ENCODE measurements at places on chromosomes 7 and 10.

DNA sequence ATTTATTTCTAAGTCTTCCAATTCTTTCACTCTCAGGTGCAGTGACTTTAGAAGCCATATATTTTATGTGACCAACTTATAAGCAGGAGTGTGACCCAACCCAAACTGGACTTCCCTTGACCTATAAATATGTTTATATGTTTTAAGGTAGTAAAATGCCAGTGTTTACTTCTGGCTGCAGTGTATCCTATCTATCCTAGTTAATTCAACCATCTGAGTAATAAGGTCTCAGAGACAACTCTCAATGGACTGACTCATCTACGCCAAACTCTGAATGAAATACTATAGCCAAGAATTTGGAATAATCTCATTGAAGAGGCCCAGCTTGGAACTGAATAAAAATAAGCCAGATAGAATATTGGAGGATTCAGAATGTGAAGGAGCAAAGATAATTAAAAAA is 544.5 kb upstream of the SORCS1 start:
- ATAC-seq: no peak

- ATAC-seq: peak; percentile 4
Measured at GRCh38 chr10:8060010-8060703, 5.7 kb downstream of the GATA3 start.

GRCh38 chr10:112813866-112814591 is 136.0 kb upstream of the TCF7L2 start:
- ATAC-seq: no peak

DNA sequence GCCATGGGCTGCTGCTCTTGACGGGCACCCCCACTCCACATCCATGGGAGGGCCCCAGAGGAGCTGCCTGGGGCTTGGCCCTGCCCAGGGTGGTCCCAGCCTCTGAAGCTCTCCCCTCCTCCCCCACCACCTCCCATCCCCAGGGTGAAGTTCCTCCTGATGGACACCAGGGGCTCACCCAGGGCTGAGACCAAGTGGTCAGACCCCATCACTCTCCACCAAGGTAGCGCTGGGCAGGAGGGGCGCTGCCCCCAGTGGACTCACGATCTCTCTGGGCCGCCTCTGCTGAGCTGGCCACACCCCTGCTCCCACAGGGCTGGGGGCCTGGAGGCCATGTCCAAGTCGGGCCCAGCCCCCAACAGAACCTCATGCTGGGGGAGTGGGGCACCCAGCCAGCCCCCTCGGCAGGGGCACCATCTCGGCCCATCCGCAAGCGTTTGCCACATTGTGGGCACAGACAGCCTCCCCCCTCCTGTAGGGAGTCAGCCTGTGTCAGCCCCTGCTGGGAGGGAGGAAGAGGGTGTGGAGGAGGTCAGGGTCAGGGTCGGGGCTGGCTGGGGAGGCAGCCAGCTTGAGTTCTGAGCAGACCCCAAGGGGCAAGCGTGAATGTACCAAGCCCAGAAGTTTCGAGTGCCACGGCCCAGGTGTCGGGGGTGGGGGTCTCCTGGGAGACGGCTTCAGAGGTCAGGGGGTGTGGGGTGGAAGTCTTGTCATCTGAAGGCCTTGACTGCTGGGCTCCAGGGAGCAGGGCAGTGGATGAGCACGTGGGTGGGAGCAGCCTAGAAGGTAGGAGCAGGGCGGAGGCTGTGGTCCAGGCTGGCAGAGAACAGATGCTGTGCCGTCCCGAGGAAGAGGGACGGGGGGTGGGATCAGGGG is 2.8 kb downstream of the UPK3B start:
- peak; percentile 5 for ATAC-seq

- peak; percentile 62 for ATAC-seq
Measured at GRCh38 chr7:101538596-101539459, 90.3 kb downstream of the MYL10 start.

- no peak for ATAC-seq
Measured at GRCh38 chr10:109953766-109954165, 30.5 kb upstream of the XPNPEP1 start.

GRCh38 chr10:124349231-124349995 is 69.3 kb downstream of the OAT start:
- no peak for ATAC-seq

DNA sequence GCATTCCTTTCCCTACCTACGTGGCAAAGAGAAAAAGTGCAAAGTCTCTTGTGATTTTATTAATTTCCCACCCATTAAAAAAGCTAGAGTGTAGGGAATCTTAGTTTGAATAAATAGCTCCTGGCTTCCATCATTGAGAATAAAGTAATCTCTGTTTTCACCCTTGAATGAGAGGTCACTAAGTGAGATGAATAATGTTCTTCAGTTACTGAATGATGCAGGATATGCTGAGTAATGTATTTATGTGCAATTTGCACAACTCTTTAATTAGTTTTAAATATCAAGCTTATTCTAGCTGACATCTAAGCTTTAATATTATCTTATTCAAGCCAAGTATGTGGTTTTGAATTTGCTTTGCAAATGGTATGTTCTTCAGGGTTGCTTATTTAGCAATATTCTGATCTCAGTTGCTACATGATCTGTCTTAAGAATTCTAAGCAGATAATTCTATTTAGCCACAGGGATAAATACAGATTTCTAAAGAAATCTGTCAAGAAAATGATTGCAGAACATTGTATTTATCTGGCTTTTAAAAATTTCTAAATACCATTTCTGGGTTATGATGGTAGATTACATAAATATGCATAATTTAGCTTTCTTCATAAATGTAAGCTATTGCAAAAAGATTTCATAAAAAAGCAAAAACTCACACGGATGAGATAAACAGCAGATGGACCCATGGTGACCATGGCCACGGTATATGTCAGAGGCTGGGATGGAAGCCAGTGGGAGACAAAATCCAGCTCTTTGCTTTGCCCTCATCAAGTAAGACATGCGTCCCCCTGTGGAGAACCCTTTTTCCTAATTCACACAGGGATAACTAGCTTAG is 141.0 kb downstream of the MACC1 start:
- no peak for ATAC-seq

DNA sequence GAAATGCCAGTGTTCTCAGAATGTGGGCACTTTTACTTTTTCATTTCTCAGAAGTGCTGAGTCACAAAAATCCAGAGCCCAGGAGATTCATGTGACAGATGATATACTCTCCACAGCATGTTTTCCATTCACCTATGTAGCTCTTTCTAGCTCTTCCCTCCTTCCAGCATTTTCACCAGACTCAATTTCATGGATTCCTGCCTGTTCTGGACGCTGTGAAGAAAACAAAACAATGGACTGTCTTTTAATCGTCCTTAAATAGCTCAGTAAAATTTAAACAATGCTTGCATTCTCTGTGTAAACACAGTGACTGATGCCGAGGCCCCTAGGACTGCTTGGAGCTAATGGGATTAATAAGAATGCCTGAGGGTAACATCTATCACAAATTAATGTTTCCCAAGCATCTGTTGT is 25.5 kb downstream of the ZNF713 start:
- ATAC-seq: no peak

DNA sequence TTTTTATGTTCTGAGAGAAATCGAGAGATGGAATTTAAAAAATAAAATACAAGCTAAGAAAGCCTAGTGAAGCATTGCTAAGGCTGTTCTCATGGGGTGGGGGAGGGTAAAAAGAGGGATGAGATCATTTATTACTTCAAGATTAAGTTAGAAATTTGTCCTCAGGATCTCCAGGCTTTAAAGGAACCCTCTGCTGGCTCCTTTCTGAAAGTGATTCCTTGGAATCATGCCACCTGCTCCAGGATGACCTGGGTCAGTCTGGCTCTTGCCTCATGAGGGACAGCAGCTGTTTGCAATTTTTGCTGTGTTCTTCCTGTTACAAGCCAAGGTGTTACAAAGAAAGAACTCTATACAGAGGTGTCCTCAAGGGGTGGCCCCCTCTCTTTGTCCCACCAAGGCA is 69.8 kb downstream of the CDK1 start:
- no peak for ATAC-seq

DNA sequence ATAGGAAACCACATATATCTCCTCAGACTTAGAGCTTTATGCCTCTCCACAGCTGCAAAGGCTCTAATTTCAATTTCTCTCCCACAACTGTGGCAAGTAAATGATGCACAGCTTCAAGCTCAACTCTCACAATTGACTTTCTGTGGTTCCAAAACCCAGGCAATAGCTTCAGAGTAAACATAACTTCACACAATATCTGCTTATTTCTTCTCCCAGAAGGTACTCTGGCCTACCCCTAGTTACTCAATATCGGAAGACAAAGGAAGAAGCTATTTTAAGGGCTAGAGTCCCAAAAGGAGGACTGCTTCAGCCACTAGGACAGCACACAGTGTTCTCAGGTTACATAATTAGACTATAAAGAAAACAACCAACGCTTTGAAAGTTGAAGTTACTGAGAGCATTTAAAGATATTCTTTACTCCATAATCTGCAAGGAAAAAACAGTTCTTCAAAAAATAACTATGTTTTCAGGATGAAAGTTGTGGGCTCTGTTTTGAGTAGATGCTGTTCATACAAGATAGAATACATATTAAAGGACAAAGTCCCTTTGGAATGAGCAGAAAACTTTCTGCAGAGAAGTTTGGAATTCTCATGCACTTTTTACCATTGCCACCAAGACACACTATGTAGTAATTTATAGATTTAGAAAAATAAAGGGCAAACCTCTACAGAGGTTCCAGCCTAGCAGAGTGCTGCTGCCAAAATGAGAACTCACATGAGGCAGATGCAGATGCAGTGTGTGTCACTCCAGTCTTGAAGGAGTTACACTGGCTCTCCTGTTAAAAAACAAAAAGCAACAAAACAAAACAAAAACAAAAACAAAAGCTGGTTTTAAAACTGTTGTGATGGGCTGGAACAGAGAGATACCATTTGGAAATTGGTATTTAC is 81.8 kb downstream of the NT5C2 start:
- ATAC-seq: no peak

- ATAC-seq: no peak
Measured at GRCh38 chr10:132739225-132739613, 46.7 kb downstream of the NKX6-2 start.

- ATAC-seq: no peak
Measured at GRCh38 chr7:88432301-88432700, 125.6 kb upstream of the STEAP4 start.

DNA sequence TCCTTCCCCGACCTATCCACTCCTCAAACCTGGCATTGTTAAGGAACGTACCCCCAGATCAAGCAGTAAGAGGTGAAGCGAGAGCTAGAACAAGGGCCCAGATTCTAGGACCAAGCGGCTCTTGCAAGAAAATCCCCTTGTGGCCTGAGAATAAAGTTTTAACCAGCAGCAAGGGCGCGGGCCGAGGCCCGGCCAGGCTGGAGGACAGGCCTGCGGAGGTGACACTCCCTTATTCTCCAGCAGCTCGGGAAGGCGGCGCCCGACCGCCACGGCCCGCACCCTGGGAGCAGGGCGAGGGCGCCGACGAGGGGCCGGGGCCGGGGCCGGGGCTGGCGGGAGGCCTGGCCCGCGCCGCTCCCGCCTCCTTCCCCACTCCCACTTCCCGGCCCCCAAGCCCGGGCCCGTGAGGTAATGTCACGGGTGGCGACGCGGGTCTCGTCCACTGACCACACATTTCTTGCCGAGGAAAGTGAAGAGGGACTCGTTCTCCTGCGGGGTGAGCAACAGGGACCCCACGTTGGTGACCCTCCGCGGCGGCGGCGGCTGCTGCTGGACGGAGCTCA is 551 bp downstream of the WASL start:
- ATAC-seq: peak; percentile 60

GRCh38 chr10:92052741-92053140 is 129.2 kb downstream of the BTAF1 start:
- ATAC-seq: no peak
